ENCODE measurements at places on chromosomes 3 and 15.
A peak's percentile ranks its signal among the peaks of the same experiment; 100 is the strongest.

GRCh38 chr3:170274641-170275040 is 52.4 kb downstream of the PRKCI start:
- no peak overlapping the region for H3K27ac ChIP-seq
- no peak overlapping the region for H3K4me3 ChIP-seq
- no peaks in the 10 kb centered on the region for H3K27me3 ChIP-seq
- peaks cover 72% of the 10 kb centered on the region for H3K36me3 ChIP-seq

DNA sequence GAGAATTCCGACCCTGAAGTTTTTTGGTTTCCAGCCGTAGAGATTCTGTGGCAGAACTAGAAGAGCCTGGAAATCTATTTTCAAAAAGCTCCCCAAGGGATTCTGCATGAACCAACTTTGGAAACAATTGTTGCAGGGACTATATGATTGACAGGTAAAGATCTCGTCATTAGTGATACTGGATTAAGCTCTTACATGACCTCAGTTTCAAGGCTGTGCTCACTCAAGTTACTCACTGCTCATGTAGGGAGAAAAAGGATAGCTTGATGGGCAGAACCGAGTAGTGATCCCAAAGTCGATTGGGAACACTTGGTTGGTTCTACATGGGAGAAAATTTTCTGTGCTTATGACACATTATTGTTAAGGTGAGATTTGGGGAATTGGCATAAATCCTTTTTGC is 142.3 kb upstream of the RASGRP1 start:
- H3K4me1 ChIP-seq = no peaks in the 10 kb centered on the region
- H3K27ac ChIP-seq = no peak overlapping the region
- H3K27me3 ChIP-seq = no peaks in the 10 kb centered on the region
- no peaks in the 10 kb centered on the region for H3K36me3 ChIP-seq
- DNase-seq = no peak
- H3K4me3 ChIP-seq = no peak overlapping the region

DNA sequence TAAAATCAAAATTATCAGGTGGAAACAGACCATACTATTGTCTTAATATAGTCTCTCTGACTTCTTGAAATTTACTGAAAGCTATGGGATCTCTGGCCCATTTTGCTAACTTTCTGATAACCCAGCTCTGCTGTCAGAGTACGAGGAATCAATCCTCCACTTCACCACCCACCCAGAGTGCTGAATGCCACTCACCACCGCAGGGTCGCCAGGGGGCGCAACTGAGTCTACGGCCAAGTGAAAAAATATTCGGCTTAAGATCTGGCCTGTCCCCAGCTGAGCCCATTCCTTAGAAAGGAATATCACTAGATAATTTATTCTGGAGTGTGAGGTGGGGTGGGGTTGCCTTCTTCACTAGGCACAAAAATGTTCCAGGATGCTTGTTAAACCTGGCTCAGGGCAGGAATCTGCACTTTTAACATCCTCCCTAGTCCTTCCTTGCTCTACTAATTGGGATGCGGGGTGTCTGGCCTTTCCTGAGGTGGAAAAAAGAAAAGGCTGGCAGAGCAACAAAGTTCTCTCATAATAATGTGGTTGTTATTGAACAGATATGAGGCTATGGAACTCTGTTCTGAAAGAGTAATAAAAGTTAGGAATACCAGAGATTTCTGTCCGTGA is 520.6 kb downstream of the MFSD1 start:
- no peaks in the 10 kb centered on the region for H3K36me3 ChIP-seq
- no peaks in the 10 kb centered on the region for H3K4me1 ChIP-seq
- DNase-seq = peak; percentile 67
- H3K4me3 ChIP-seq = no peak overlapping the region
- no peaks in the 10 kb centered on the region for H3K27me3 ChIP-seq
- no peak overlapping the region for H3K27ac ChIP-seq

DNA sequence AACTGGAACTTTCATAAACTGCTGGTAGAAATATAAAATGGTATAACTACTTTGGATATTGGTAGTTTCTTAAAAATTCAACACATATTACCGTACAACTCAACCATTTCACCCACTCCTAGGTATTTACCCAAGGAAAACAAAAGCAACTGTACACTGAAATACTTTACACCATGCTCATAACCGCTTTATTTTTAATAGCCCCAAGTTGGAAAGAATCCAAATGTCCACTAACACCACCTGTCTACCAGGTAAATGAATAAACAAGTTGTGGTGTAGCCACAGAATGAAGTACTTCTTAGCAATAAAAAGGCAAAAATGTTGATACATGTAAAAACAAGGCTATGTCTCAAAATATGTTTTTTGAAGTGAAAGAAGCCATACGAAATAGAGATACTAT is 215.9 kb upstream of the PEX5L start:
- no peaks in the 10 kb centered on the region for H3K36me3 ChIP-seq
- H3K27ac ChIP-seq = no peak overlapping the region
- H3K4me1 ChIP-seq = no peaks in the 10 kb centered on the region

GRCh38 chr3:149058602-149059001 is 27.7 kb downstream of the HLTF start:
- DNase-seq = no peak
- H3K27me3 ChIP-seq = no peaks in the 10 kb centered on the region
- no peaks in the 10 kb centered on the region for H3K4me1 ChIP-seq

- H3K27me3 ChIP-seq = no peaks in the 10 kb centered on the region
- H3K27ac ChIP-seq = no peak overlapping the region
- no peaks in the 10 kb centered on the region for H3K36me3 ChIP-seq
- H3K4me1 ChIP-seq = no peaks in the 10 kb centered on the region
Observed at GRCh38 chr3:194472290-194472920, 14.4 kb downstream of the ATP13A3 start.

DNA sequence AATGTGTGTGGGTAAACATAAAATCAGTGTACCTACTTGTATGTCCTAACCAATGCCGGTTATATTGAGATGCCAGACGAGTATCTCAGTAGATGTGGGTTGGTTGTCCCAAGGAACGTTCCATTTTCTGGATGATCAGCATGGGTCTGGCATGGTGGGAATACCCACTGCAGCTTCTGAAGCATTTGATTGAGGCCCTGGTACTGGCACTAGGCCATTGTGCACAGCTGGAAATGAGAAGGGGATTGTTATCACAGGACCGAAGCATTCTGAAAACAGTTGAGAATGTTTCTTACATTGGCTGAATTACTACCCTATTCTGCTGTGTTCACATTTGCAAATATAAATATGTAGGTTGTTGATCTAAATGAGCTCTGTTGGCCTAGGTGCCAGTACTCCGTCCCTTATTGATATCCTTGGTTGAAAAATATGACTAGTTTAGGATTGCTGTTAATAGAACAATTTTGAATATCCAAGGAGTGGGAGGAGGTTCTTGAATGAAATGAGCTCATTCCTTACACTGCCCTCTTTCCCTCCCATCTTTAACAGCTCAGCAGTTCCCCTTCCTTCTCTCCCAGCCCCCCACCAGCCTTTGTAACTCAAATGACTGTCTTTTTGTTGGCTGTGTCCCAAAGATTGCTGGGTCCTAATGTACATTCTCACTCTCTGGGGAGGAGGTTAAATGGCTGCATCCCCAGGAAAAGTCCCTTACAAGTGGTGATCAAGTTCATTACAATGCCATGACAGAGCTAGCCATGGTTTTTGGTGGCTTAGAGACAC is 293.3 kb upstream of the TPM1 start:
- no peaks in the 10 kb centered on the region for H3K36me3 ChIP-seq
- no peaks in the 10 kb centered on the region for H3K4me1 ChIP-seq
- no peak overlapping the region for H3K27ac ChIP-seq
- no peak for DNase-seq
- no peaks in the 10 kb centered on the region for H3K27me3 ChIP-seq

- H3K4me3 ChIP-seq = no peak overlapping the region
- peak overlapping the region; percentile 58 for H3K27ac ChIP-seq
Observed at GRCh38 chr3:149628957-149629670, 28.7 kb downstream of the WWTR1 start.

GRCh38 chr15:45251888-45252287 is at the start of gene SLC28A2:
Gene SLC28A2 (plus strand): TSS chr15:45252234. CDS start chr15:45253216, 982 bp downstream.
- no peak within 1 kb of the TSS for H3K4me3 ChIP-seq
- no peaks in the 10 kb centered on the region for H3K4me1 ChIP-seq
- DNase-seq = no peak
- H3K36me3 ChIP-seq = no peaks in the 10 kb centered on the region
- no peak within 1 kb of the TSS for H3K27ac ChIP-seq

- H3K4me3 ChIP-seq = no peak overlapping the region
- H3K27ac ChIP-seq = no peak overlapping the region
- H3K4me1 ChIP-seq = peaks cover 15% of the 10 kb centered on the region
- no peak for DNase-seq
- H3K36me3 ChIP-seq = peaks cover 5% of the 10 kb centered on the region
- H3K27me3 ChIP-seq = no peaks in the 10 kb centered on the region
Observed at GRCh38 chr3:129824926-129825541, 68.5 kb downstream of the TMCC1 start.

GRCh38 chr3:64093825-64094712 is 70.8 kb upstream of the PSMD6 start:
- H3K4me3 ChIP-seq = no peak overlapping the region
- peaks cover 7% of the 10 kb centered on the region for H3K36me3 ChIP-seq
- H3K4me1 ChIP-seq = peaks cover under 1% of the 10 kb centered on the region
- DNase-seq = no peak
- H3K27ac ChIP-seq = no peak overlapping the region
- H3K27me3 ChIP-seq = no peaks in the 10 kb centered on the region

GRCh38 chr15:49664716-49665115 is 43.9 kb downstream of the DTWD1 start:
- no peaks in the 10 kb centered on the region for H3K27me3 ChIP-seq
- H3K4me1 ChIP-seq = no peaks in the 10 kb centered on the region
- H3K27ac ChIP-seq = no peak overlapping the region
- H3K4me3 ChIP-seq = no peak overlapping the region

DNA sequence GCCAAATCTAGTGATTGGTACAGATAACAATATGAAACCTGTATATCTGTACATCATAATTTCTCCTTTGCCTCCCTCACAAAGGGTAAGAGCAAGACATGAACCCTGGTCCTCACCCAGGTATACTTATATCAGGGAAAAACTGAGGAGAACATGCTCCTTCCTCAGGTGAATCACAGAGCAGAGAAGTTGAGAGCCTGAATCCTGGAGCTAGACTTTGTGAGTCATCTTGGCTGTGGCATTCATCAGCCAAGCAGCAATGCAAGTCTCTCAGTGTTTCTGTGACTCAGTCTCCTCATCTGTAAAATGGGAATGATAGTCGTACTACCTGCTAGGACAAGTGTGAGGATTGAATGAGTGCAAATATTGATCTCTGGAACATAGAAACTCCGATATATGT is 165.7 kb upstream of the ADAMTS9 start:
- H3K36me3 ChIP-seq = no peaks in the 10 kb centered on the region
- no peaks in the 10 kb centered on the region for H3K4me1 ChIP-seq
- H3K27me3 ChIP-seq = no peaks in the 10 kb centered on the region
- no peak for DNase-seq

GRCh38 chr3:69605867-69606266 is 133.4 kb upstream of the MITF start:
- no peak for DNase-seq
- no peak overlapping the region for H3K4me3 ChIP-seq
- no peak overlapping the region for H3K27ac ChIP-seq
- H3K36me3 ChIP-seq = no peaks in the 10 kb centered on the region

- H3K4me3 ChIP-seq = no peak overlapping the region
- DNase-seq = no peak
- no peak overlapping the region for H3K27ac ChIP-seq
- H3K4me1 ChIP-seq = no peaks in the 10 kb centered on the region
Observed at GRCh38 chr3:181530584-181530983, 181.1 kb upstream of the SOX2 start.

- no peaks in the 10 kb centered on the region for H3K4me1 ChIP-seq
- H3K4me3 ChIP-seq = no peak overlapping the region
- DNase-seq = no peak
- no peaks in the 10 kb centered on the region for H3K36me3 ChIP-seq
- H3K27me3 ChIP-seq = no peaks in the 10 kb centered on the region
- no peak overlapping the region for H3K27ac ChIP-seq
Observed at GRCh38 chr3:65828706-65829105, 210.0 kb downstream of the MAGI1 start.

GRCh38 chr3:127193775-127194174 is 844 bp downstream of the PRR23E start:
- no peak overlapping the region for H3K27ac ChIP-seq
- no peaks in the 10 kb centered on the region for H3K27me3 ChIP-seq
- no peaks in the 10 kb centered on the region for H3K4me1 ChIP-seq
- no peak for DNase-seq
- H3K4me3 ChIP-seq = no peak overlapping the region

DNA sequence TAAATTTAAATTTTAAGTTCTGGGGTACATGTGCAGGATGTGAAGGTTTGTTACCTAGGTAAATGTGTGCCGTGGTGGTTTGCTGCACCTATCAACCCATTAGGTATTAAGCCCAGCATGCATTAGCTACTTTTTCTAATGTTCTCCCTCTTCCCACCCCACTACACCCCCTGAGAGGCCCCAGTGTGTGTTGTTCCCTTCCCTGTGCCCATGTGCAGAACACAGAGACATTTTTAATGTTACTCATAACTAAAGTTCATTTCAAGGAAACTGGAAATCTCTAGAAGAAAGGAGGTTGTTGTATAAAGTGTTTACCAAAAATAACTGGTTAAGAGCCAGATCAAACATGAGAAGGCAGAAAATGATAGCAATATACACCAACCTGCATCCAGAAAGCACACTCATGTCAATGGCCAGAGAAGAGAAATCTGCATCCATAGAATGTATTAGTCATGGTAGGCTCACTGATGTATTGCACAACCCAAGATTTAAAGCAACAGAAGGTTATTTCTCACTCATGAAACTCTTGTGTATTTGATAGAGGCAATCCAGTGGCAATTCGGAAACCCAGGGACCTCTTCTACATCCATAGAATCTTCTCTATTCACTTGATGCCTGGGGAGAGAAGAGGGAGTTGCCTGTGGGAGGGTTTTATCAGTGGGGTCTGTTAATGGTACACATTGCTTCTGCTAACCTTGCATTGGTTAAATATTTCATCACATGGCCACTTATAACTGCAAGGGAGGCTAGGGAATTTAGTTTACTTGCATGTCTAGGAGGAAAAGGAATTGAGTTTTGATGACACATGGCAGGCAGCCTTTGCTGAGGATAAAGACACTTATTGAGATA is 321.9 kb upstream of the RASGRP1 start:
- H3K36me3 ChIP-seq = no peaks in the 10 kb centered on the region
- peaks cover 9% of the 10 kb centered on the region for H3K4me1 ChIP-seq
- no peak overlapping the region for H3K4me3 ChIP-seq
- H3K27ac ChIP-seq = peak overlapping the region; percentile 48

DNA sequence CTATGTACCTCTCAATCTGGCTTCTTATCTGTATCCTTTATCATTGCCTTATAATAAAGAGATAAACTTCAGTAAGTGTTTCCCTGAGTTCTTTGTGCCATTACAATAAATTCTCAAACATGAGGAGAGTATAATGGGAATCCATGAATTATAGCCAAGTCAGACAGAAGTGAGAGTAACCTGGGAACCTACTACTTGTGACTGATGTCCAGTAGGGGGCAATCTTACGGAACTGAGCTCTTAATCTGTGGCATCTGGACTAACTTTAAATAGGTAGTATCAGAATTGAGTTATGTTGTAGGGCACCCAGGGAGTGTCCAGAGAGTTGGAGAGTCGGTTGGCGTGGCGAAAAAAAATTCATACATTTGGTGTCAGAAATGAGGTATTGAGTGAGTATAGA is 542.6 kb downstream of the ZBBX start:
- no peak for DNase-seq
- no peaks in the 10 kb centered on the region for H3K4me1 ChIP-seq
- H3K36me3 ChIP-seq = no peaks in the 10 kb centered on the region
- no peak overlapping the region for H3K4me3 ChIP-seq
- H3K27me3 ChIP-seq = no peaks in the 10 kb centered on the region

All from upper lobe of right lung (tissue), 1 donor.